ENCODE measurements at places on chromosomes 2 and 18.

- H3K36me3 ChIP-seq: no peaks in the 10 kb centered on the region
- H3K4me1 ChIP-seq: no peaks in the 10 kb centered on the region
- H3K27ac ChIP-seq: no peak overlapping the region
- no peaks in the 10 kb centered on the region for H3K27me3 ChIP-seq
- H3K4me3 ChIP-seq: no peak overlapping the region
- DNase-seq: no peak
Measured at GRCh38 chr2:143629340-143629739, 500.1 kb downstream of the ARHGAP15 start.

GRCh38 chr2:133959066-133959465 is 294.8 kb upstream of the MGAT5 start:
- no peak for DNase-seq
- H3K27ac ChIP-seq: no peak overlapping the region
- no peak overlapping the region for H3K4me3 ChIP-seq
- H3K27me3 ChIP-seq: no peaks in the 10 kb centered on the region

GRCh38 chr18:78957140-78957539 is 22.5 kb upstream of the SALL3 start:
- no peaks in the 10 kb centered on the region for H3K27me3 ChIP-seq
- H3K4me1 ChIP-seq: no peaks in the 10 kb centered on the region
- H3K4me3 ChIP-seq: no peak overlapping the region
- H3K36me3 ChIP-seq: no peaks in the 10 kb centered on the region

GRCh38 chr18:48698707-48699106 is 159.9 kb downstream of the CTIF start:
- no peak overlapping the region for H3K27ac ChIP-seq
- no peaks in the 10 kb centered on the region for H3K36me3 ChIP-seq
- H3K4me3 ChIP-seq: no peak overlapping the region
- H3K4me1 ChIP-seq: no peaks in the 10 kb centered on the region
- DNase-seq: no peak

DNA sequence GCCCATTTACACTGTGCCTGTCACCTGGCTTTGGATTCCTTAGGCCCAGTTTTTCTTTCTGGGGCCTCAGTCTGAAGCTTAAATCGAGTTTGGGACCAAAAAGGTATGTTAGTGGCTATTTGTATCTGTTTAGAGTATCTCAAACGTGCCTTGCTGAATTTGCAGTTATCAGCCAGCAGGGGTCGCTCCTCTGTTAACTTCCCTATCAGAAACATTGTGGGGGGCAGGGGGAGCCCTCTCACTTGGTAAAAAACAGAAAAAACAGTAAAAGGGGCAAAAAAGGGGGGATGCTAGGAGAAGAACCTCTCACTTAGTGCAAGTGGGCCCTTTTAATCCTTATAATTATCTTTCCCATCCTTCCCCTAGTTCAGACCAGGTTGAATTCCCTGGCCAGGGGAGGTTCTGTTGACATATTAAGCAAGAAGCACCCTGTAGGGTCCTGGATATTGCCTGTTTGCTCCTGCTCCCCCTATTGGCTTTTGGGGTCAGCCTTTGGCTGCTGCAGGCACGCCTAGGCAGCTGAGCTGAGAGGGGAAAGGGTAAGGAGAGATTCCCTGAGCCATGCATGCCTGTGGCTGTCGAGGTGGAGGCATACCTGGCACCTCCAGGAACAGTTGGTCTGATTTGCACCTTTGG is 8.8 kb upstream of the IFIH1 start:
- H3K4me1 ChIP-seq: no peaks in the 10 kb centered on the region
- H3K27ac ChIP-seq: no peak overlapping the region
- DNase-seq: peak; percentile 54
- no peaks in the 10 kb centered on the region for H3K27me3 ChIP-seq
- H3K4me3 ChIP-seq: no peak overlapping the region
- H3K36me3 ChIP-seq: no peaks in the 10 kb centered on the region

All from Karpas-422 (cell line).